ENCODE measurements at places on chromosomes 3 and 15.

DNA sequence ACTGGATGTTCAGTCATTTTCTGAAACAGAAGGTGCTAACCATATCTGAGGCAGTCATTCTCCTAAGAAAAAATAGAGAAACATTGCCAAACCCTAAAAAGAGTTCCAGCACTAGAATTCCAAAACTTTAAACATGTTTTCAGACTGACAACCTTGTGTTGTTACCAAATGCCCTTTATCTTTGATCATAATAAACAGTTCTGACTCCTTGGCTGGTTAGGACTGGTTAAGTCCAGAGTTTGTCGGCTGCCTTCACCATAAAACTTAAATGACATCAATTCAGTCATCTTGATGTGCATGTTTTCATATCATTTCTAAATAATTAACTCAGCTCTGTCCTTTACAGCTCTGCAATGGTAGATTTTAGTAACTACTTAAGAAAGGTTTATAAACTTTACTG is 68.0 kb downstream of the COL8A1 start:
- DNase-seq: no peak

DNA sequence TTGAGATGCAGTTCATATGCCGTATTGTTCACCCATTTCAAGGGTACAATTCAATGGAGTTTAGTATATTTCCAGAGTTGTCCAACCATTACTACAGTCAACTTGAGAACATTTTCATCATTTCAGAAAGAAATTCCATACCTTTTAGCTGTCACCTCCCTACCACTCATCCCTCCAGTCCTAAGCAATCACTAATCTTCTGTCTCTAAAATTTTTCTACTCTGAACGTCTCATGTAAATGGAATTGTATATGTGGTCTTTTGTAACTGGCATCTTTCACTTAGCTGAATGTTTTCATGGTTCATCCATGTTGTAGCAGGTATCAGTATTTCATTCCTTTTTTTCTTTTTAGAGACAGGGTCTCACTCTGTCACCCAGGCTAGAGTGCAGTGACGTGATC is 51.1 kb downstream of the CMTM7 start:
- DNase-seq: no peak

DNA sequence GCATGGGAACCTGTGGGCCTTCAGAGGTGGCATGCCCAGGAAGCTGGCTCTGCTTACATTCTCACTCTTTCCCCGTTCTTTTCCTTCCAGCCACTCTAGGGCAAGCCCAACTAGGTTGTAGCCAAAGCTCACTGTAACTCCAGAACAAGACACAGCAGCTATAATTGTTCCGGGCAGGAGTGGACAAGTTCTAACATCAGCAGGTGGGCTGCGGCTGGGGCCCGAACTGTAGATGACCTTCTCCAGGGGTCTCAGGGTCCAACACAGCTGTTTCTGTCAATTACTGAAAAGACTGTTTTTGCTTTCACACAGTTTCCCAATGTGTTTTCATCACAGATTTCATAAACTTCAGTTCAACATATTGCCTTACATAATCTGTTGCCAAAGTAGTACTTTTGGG is 11.5 kb downstream of the RASGRP1 start:
- DNase-seq: no peak

- peak; percentile 33 for DNase-seq
Measured at GRCh38 chr15:28977377-28978010, 91.7 kb downstream of the APBA2 start.
